ENCODE measurements at places on chromosomes 4 and X.

DNA sequence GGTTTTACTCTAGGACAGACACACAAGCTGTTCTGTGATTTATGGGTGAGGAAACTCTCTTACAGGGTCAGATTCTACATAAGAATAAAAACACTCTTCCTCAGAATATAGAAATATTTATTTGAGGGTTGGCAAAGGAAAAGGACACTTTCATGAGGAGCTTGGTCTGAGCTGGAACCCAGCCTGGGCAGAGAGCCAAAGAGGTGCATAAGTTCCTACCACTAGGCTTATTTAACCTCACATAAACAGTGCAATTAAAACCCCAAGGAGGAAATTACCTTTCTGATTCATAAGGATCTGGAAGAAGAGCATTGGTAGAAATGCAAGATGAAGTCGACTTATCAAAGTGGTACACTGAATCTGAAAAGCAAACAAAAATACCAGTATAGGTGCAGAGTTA, 32.9 kb downstream of the SETD7 start:
- peaks cover 41% of the 10 kb centered on the region for H3K36me3 ChIP-seq
- no peaks in the 10 kb centered on the region for H3K27me3 ChIP-seq
- H3K27ac ChIP-seq: no peak overlapping the region
- peaks cover 20% of the 10 kb centered on the region for H3K4me1 ChIP-seq
- no peak overlapping the region for H3K4me3 ChIP-seq

- H3K27ac ChIP-seq: no peak overlapping the region
- H3K4me1 ChIP-seq: peaks cover 8% of the 10 kb centered on the region
- H3K36me3 ChIP-seq: peaks cover 3% of the 10 kb centered on the region
- H3K27me3 ChIP-seq: no peaks in the 10 kb centered on the region
- no peak for DNase-seq
Observed at GRCh38 chrX:42119076-42119475, 195.7 kb upstream of the CASK start.

GRCh38 chr4:82713856-82714255, 84.7 kb downstream of the SCD5 start:
- H3K27me3 ChIP-seq: peaks cover 5% of the 10 kb centered on the region
- DNase-seq: no peak
- H3K4me1 ChIP-seq: no peaks in the 10 kb centered on the region
- H3K27ac ChIP-seq: no peak overlapping the region
- no peak overlapping the region for H3K4me3 ChIP-seq

- peaks cover 38% of the 10 kb centered on the region for H3K27me3 ChIP-seq
- no peak for DNase-seq
- no peaks in the 10 kb centered on the region for H3K36me3 ChIP-seq
- H3K4me3 ChIP-seq: no peak overlapping the region
- peaks cover 24% of the 10 kb centered on the region for H3K4me1 ChIP-seq
- H3K27ac ChIP-seq: no peak overlapping the region
Observed at GRCh38 chrX:40010550-40011321, 87.0 kb downstream of the BCOR start.

- H3K27me3 ChIP-seq: peaks cover 11% of the 10 kb centered on the region
- H3K27ac ChIP-seq: no peak overlapping the region
- DNase-seq: no peak
- no peaks in the 10 kb centered on the region for H3K36me3 ChIP-seq
- no peak overlapping the region for H3K4me3 ChIP-seq
Observed at GRCh38 chr4:147580396-147580795, 36.8 kb upstream of the TMEM184C start.

- no peak overlapping the region for H3K4me3 ChIP-seq
- no peaks in the 10 kb centered on the region for H3K27me3 ChIP-seq
- no peak for DNase-seq
- H3K36me3 ChIP-seq: peaks cover 8% of the 10 kb centered on the region
Observed at GRCh38 chrX:43661521-43662240, 5.6 kb downstream of the MAOA start.

- H3K4me1 ChIP-seq: no peaks in the 10 kb centered on the region
- no peak overlapping the region for H3K4me3 ChIP-seq
- no peak for DNase-seq
- no peak overlapping the region for H3K27ac ChIP-seq
- no peaks in the 10 kb centered on the region for H3K27me3 ChIP-seq
Observed at GRCh38 chrX:74911494-74911893, 13.8 kb downstream of the NEXMIF start.

GRCh38 chr4:15598644-15599043, 56.5 kb downstream of the FBXL5 start:
- H3K4me1 ChIP-seq: no peaks in the 10 kb centered on the region
- no peak overlapping the region for H3K27ac ChIP-seq
- H3K27me3 ChIP-seq: no peaks in the 10 kb centered on the region
- DNase-seq: no peak

DNA sequence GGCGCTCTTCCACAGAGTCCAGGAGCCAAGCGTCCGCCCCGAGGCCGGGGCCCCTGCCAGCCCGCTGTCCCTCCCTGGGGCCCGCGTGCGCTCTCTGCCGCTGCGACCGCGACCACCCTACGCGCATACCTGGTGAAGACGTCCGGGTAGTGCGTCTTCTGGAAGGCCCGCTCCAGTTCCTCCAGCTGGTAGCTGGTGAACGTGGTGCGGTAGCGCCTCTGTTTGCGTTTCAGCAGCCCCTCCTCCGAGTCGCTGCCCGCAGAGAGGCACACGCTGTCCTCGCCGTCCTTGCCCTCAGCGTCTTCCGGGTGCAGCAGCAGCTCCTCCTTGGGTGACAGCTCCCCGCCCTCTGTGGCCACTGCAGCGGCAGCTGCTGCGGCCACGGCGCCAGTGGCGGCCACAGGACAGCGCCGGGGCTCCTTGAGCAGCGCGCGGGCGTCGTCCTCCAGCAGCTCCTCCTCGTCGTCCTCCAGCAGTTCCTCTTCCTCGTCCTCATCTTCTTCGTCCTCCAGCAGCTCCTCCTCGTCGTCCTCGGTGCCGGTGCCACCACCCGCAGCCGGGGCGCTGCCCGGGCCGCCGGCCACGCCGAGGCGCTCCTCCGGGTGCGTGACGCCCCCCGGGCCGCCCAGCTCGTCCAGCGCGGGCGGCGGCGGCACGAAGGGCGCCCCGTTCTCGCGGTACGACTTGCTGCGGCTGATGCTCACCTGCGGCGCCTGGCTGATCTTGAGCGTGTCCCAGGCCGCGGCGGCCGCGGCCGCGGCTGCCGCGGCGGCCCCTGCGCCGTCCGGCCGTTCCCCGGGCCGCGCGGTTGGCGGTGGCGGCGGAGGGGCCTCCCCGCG, 2.8 kb downstream of the ARX start:
- peak overlapping the region; percentile 80 for H3K4me3 ChIP-seq
- H3K36me3 ChIP-seq: no peaks in the 10 kb centered on the region
- no peak for DNase-seq
- peaks cover 8% of the 10 kb centered on the region for H3K4me1 ChIP-seq
- H3K27me3 ChIP-seq: peaks cover 77% of the 10 kb centered on the region

GRCh38 chr4:150816491-150816890, 198.6 kb downstream of the LRBA start:
- H3K27ac ChIP-seq: no peak overlapping the region
- no peak for DNase-seq
- peaks cover 8% of the 10 kb centered on the region for H3K4me1 ChIP-seq
- H3K4me3 ChIP-seq: no peak overlapping the region

GRCh38 chr4:100898844-100899243, 381.0 kb upstream of the EMCN start:
- no peak overlapping the region for H3K4me3 ChIP-seq
- H3K36me3 ChIP-seq: no peaks in the 10 kb centered on the region
- no peak for DNase-seq

GRCh38 chr4:110637408-110638088, 14.7 kb upstream of the PITX2 start:
- no peak overlapping the region for H3K4me3 ChIP-seq
- peak overlapping the region; percentile 47 for H3K27ac ChIP-seq
- peaks cover 3% of the 10 kb centered on the region for H3K36me3 ChIP-seq
- no peaks in the 10 kb centered on the region for H3K4me1 ChIP-seq

- no peaks in the 10 kb centered on the region for H3K4me1 ChIP-seq
- no peak for DNase-seq
- no peak overlapping the region for H3K4me3 ChIP-seq
- H3K27me3 ChIP-seq: no peaks in the 10 kb centered on the region
- no peaks in the 10 kb centered on the region for H3K36me3 ChIP-seq
- H3K27ac ChIP-seq: no peak overlapping the region
Observed at GRCh38 chr4:12672303-12672702, 811.8 kb downstream of the RAB28 start.

DNA sequence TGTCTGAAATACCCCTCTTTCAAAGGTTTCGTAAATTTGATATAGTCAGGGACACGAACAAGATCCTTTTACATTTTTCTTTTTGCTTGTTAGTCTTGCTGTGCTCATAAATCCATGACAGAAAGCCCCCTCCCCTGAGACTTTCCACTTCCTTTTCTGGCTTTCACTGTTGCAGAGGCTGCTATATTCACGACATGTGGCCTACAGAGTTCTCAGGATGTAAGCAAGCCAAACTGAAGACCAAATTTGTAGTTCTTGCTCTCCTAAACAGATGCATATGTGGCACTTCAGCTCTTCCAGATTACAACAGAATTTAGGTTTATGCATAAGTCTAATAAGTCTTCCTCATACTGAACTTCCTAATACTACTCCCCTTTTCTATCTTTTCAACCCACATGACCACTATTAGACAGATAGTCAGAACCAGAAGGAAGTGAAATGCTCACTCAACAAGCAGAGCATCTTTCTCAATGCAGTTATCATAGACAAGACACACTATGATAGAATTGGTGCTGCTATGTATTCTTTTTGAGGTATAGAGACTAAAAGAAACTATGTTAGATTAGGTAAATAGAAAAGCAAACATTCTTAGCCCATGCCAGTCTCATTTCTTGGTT, 15.0 kb downstream of the BTK start:
- H3K27ac ChIP-seq: no peak overlapping the region
- DNase-seq: no peak
- no peaks in the 10 kb centered on the region for H3K36me3 ChIP-seq

DNA sequence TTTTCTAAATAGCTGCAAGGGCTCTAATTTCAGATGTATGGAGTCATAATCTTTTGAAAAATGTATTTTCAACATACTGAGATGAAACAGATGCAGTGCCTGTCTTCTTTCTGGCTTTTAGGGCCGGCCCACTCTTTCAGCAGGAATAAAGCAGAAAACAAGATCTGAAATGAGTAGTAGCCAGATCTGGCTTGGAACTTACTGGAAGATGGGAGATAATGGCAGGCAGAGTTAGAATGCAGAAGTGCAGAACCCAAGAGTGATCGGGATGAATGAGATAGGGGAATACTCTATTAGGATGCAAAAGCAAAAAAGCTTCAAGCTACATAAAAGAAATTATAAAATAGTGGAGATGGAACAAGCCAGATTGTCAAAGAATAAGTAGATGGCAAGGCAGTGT, 1.4 kb upstream of the FAM120C start:
- H3K27ac ChIP-seq: no peak overlapping the region
- peaks cover 23% of the 10 kb centered on the region for H3K4me1 ChIP-seq
- H3K4me3 ChIP-seq: no peak overlapping the region

- H3K4me1 ChIP-seq: no peaks in the 10 kb centered on the region
- no peak overlapping the region for H3K27ac ChIP-seq
- H3K36me3 ChIP-seq: no peaks in the 10 kb centered on the region
Observed at GRCh38 chrX:74318672-74319071, 14.7 kb downstream of the ZCCHC13 start.

GRCh38 chr4:6233929-6234328, 33.6 kb upstream of the JAKMIP1 start:
- no peak overlapping the region for H3K27ac ChIP-seq
- H3K4me1 ChIP-seq: no peaks in the 10 kb centered on the region
- H3K36me3 ChIP-seq: no peaks in the 10 kb centered on the region
- peaks cover 3% of the 10 kb centered on the region for H3K27me3 ChIP-seq

- H3K4me3 ChIP-seq: no peak overlapping the region
- H3K27me3 ChIP-seq: no peaks in the 10 kb centered on the region
- no peaks in the 10 kb centered on the region for H3K36me3 ChIP-seq
- no peaks in the 10 kb centered on the region for H3K4me1 ChIP-seq
- H3K27ac ChIP-seq: no peak overlapping the region
Observed at GRCh38 chr4:171334549-171334948, 478.7 kb upstream of the GALNTL6 start.

GRCh38 chrX:6826856-6827255, 291.9 kb upstream of the VCX3A start:
- H3K27me3 ChIP-seq: no peaks in the 10 kb centered on the region
- DNase-seq: no peak
- no peaks in the 10 kb centered on the region for H3K4me1 ChIP-seq
- no peak overlapping the region for H3K27ac ChIP-seq

- no peak for DNase-seq
- peaks cover 2% of the 10 kb centered on the region for H3K27me3 ChIP-seq
- no peak overlapping the region for H3K4me3 ChIP-seq
- H3K36me3 ChIP-seq: no peaks in the 10 kb centered on the region
Observed at GRCh38 chr4:11730545-11730944, 301.9 kb upstream of the HS3ST1 start.

GRCh38 chrX:31165241-31166035, 93.6 kb upstream of the FTHL17 start:
- H3K27ac ChIP-seq: no peak overlapping the region
- H3K36me3 ChIP-seq: no peaks in the 10 kb centered on the region
- no peaks in the 10 kb centered on the region for H3K4me1 ChIP-seq
- peaks cover 4% of the 10 kb centered on the region for H3K27me3 ChIP-seq

DNA sequence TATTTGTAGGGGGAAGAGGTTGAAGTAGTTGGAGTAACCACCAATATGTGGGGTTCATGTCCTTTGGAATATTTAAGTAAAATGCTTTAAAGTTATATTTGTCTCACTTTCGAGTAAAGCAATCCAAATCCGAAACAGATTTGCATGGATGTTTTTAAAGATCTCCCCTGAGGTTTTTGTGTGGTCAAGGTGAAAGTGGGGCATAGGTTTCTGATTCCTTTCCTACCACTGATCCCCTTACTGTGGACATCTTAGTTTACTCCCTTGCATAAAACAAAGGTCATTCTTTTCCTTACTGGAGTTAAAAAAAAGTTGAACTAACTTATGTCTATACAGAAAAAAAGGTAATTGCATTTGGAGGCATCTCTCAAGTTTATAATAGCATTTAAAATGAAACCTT, 71.9 kb upstream of the PHOX2B start:
- H3K27me3 ChIP-seq: peaks cover 15% of the 10 kb centered on the region
- H3K4me1 ChIP-seq: no peaks in the 10 kb centered on the region
- H3K4me3 ChIP-seq: no peak overlapping the region
- DNase-seq: no peak

DNA sequence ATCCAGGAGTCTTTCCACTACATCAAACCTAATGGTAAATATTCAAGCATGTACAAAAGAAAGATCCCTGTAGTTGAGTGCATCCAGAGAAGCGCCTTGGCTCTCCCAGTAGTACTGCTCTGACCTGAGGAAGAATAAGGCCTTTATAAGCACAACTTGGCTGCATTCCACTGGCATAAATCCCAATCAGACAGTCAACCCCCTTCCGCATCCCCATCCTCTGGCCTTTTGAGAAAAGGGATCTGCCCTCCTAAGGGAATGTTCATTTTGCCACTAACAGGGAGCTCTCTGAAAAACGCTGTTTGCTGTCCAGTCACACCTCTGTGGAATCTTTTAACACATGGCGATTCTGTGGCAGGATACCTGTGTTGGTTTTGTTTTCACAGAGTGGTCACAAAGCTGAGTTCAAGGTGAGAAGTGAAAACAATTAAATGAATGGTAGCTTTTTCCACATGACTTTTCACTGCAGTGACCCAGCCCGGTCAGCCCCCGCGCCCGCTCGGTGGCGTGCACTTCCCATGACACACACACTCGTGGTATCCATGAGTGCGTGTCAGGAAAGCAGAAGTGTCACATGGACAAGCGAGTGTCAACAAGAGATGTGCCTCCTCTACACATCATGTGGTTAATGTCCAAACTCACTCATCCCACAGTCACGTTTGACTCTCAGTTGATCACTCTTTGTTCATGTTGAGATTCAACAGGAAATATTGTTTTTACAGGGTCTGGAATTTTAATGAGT, 112.2 kb upstream of the ENPP6 start:
- no peak overlapping the region for H3K27ac ChIP-seq
- H3K27me3 ChIP-seq: no peaks in the 10 kb centered on the region
- no peak overlapping the region for H3K4me3 ChIP-seq
- no peaks in the 10 kb centered on the region for H3K36me3 ChIP-seq
